EH (cell line): ENCODE measurements at places on chromosomes 1 and 21.

GRCh38 chr21:15992171-15992570 lies 262.4 kb downstream of the USP25 start:
- DNase-seq: no peak

DNA sequence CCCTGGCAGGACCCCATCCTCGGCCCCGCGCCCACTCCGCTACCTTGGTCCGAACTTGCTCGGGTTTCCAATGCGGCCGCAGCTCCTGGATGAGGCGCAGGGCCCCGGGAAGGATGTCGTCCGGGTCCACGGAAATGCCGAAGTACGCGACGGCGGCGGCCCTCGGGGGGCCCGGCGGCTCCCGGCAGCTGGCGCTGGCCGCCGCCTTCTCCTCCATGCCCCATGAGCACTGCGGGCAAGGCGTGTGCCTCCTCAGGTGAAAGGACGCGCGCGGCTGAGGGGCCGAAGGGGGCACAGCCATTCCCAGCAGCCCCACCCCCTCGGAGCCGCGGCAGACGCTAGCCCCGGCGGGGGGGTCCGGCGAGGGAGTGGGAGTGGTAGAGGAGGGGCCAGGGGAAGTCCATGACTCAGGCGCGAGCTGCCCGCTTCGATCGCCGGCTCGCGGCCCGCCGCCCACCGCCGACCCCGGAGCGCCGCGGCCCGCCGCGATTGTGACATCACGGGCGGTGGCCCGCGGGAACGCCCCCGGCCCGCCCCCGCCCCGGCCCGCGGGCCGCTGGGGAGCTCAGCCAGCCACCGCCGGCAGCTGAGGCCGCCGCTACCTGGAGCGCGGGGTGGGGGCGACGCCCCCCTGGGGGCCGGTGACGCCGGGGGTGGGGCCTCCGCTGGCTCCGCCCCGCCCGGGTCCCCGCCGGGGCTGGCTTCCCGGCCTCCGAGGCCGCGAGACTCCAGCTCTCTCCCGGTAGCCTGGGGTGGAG lies at the start of gene ETNK2:
ETNK2 (minus strand) TSS at position 493 of the 758 bp plus-strand sequence; CDS start at position 301, 192 bp downstream.
- DNase-seq: peak; percentile 59

- DNase-seq: no peak
These were observed 92.3 kb upstream of the GCLM start for GRCh38 chr1:94001397-94002045.

- DNase-seq: no peak
These were observed 20.7 kb downstream of the LHX9 start for GRCh38 chr1:197937892-197938291.

- DNase-seq: peak; percentile 50
These were observed 7.4 kb downstream of the HMCN1 start for GRCh38 chr1:185741551-185741950.

GRCh38 chr1:71914626-71915025 lies 367.7 kb downstream of the NEGR1 start:
- no peak for DNase-seq

DNA sequence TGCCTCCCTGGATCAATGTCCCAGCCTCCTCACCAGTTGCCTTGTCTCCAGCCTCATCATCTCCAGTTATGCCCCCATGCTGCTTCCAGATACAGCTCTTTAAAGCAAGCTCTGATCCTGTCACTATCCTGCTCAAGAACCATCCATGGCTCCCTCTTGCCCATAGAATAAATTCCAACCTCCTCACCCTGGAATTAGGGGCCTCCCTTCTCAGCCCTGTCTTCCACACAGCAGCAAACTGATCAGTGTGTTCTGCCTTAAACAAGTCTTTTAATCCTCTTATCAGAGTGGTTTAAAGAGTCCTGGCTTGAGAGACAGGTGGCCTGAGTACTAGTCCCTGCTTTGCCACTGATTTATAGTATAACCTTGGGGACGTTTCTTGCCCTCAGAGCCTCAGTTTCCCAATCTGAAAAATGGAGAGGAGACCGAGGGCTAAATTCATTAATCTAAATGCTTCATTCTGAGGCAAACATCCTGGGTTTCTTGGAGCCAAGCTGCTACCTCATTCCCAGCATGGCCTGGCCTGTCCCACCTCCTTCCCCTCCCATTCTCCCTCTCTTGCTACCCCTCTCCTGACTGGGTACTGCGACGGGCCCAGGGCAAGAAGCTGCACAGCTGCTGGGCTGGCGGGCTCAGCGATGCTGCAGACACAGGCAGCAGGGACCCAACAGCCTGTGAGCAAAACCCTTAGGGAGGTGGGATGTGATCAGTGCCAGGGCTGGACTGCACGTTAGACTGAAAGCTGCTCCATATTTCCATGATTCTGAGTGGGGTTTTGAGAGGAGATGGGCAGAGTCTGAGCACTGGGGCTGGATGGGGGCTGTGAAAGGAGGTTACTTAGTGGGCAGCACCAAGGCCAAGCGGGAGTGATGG lies 221.4 kb downstream of the PTPRU start:
- no peak for DNase-seq

DNA sequence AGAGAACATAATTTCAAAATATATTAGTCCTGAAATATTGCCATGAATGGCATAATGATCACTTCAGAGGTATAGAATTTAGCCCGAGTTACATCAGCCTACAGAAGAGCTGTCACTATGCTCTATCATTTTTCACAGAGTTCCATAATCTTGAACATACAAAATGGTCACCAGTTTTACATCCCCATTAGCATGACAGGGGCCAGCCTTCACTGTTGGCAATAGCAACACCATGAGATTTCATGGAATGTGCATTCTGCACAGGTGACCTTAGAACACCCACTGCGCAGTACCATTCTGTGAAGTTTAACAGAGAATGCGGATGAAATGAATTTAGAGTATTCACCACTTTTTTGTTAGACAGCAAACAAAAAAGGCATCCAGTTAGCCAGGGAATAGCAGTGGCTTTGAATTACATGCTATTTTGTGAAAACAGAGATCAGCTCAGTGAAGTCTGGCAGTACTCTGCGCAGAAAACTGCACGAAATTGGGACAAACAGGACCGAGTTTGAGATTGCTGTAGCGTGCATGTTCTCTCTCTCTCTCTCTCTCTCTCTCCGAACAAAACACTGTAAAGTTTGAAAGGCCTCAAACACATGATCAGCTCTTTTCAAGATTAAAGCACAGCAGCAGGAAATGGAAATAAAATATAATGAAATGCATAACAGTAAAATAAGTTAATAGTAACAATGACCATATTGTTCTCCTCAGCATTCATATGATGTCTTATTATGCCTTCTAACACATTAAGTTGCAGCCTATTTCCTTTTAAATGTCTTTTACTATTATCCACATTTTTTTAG lies 349.3 kb downstream of the USH2A start:
- no peak for DNase-seq
